Stimulated activated CD4-positive, alpha-beta T cell treated with anti-CD3 and anti-CD28 coated beads, Interleukin-4, amount 100 ng/mL, for 4 hours (primary cell): ENCODE measurements at places on chromosomes 5 and 9.

DNA sequence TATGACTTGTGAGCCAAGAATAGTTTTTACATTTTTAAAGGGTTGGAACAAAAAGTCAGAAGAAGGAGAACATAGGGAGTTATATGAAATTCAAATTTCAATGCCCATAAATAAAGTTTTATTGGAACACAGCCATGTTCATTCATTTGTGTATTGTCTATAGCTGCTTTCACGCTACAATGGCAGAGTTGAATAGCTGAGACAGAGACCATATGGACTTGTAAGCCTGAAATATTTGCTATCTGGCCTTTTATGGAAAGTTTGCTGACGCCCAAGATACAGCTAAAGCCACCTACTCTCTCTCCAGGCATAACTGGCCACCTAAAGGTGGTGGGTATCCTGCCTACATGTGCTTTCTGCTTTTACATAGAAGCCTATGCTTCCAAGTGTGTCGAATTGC, 10.9 kb downstream of the DAB2IP start:
- no peak for DNase-seq

- DNase-seq: no peak
Observed at GRCh38 chr5:16889972-16890519, 46.0 kb downstream of the MYO10 start.

DNA sequence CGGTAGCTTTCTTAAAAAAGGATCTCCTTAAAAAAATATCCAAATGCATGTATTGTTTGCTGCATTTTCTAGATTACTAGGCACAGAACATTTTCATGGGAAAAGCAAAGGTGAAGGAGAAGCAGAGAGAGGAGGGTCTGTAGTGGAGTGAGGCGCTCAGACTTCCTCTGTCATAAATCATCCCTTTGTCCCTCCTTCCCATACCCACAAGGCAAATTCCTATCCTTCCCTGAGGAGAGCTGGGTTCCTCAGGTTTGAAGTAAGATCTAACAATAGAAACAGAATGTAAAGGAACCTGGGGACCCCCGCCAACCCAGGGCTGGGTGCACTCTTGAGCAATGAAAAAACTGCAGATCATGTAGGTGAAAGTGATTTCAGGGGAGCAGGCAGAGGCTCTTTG, 149.2 kb upstream of the ANKH start:
- DNase-seq: no peak

- no peak for DNase-seq
Observed at GRCh38 chr5:36418152-36418979, 116.7 kb upstream of the RANBP3L start.

DNA sequence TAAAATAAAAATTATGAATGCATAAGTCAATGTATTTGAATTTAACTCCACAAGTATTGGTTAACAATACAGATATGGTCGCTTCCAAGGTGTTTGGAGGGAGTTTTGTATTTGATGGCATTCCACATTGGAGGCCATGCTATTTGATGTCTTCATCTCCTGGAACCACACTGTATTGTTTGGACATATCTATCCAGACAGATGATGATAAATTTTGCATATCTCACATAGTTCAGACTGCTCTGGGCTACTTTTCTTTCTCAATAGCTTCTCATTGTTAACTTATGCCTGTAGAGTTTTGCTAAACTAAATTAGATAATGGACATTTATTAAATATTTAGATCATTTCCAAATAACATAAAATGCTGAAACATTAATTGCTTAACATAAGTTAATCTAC, 58.0 kb downstream of the CDKN2A start:
- no peak for DNase-seq

GRCh38 chr9:5557606-5558587, 47.6 kb downstream of the PDCD1LG2 start:
- peak; percentile 35 for DNase-seq

DNA sequence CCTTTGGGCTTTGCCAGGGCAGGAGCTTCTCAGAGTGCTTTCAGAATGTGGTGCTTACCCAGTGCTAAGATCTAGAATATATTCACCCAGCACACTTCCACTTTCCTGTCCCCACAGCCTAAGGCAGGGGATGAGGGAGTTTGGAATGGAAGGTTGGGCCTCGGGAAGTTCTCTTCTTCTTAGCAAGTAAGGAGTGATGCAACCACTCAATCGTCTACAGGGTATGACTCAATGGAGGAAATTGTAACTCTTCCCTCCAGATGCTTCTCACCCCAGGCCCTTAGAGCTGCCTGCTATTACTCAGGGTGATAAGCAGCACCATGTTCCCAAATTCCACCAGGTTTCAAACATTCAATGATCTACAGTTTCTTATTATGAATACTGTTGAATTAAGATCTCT, 30.8 kb upstream of the AGGF1 start:
- DNase-seq: no peak

GRCh38 chr5:308672-309271, 12.7 kb upstream of the AHRR start:
- no peak for DNase-seq

GRCh38 chr5:42228279-42228678, 195.0 kb upstream of the GHR start:
- DNase-seq: no peak

- no peak for DNase-seq
Observed at GRCh38 chr9:100309992-100310391, 42.8 kb downstream of the TEX10 start.

- DNase-seq: no peak
Observed at GRCh38 chr5:115432691-115433090, 111.9 kb downstream of the FEM1C start.

DNA sequence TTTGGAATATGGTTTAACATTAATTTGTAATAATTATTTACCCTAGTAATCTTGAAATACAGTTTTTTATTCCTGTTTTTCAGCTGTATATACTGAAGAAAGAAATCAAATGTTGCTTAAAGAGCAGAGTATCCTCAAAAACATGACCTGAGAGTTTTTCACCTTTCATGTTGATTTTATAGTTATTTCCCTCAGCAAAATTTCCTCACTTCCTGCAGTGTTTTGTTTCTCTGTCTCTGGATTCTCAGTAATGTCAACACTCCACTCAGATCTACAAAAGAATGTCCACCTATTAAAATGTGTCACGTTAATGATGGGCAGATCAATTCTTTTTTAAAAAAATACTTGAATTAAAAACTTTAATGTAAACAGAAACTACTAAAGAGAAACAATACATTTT, 398.3 kb downstream of the ANXA1 start:
- no peak for DNase-seq

DNA sequence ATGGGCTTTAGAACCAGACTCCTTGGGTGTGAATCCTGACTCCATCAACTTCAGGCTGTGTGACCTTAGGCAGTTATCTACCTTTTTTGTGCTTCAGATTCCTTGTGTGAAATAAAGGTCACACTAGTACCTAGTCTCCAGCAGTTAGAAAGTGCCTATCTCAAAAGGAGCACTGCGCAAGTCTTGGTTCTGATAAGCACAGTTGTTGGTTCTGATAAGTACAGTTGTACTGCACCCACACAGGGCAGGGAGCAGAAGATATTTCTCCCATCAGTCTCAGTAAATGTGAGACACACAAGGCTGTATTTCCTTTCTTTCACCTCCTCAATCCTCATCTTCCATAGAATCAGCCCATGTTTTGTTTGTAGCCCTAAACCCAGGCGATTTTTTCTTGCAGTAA, 116.6 kb upstream of the DPYSL3 start:
- no peak for DNase-seq

DNA sequence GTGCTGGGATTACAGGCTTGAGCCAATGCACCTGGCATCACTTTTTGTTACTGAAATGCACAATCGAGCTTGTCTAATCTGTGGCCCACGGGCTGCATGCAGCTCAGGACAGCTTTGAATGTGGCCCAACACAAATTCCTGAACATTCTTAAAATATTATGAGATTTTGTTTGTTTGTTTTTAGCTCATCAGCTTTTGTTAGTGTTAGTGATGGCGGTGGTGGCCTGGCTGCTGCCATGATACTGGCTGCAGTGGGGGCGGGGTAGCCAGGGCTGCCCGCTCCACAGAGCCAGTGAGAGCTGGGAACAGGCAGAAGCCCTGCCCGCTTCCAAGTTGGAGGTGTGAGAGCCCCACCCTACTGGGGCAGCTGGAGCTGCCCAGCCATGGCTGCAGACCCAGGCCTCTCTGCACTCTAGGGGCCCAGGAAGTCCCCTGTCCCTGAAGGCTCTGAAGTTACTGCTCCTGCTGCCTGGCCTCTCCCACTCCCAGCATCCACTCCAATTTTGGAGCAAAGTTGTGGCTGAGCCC, 76.6 kb upstream of the SHB start:
- no peak for DNase-seq

DNA sequence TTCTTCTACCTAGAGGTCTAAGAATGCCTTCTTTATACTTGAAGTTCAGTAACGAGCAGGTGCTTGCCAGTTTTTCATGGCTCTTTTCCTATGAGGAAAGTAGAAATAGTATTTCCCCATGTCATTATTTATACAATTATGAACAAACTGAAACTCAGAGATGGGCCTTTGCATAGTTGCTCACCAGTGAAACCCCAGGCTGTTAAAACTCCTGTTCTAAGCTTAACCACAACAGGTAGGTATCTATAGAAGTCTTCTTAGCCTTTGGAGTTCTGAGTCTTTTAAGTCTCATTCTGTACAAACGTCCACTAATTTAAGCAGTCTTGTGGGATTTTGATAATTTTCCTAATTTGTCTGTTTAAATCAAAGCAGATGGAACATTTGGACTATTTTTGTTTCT, 90.1 kb downstream of the STARD4 start:
- no peak for DNase-seq

- DNase-seq: no peak
Observed at GRCh38 chr9:137880976-137881530, 3.5 kb downstream of the CACNA1B start.

DNA sequence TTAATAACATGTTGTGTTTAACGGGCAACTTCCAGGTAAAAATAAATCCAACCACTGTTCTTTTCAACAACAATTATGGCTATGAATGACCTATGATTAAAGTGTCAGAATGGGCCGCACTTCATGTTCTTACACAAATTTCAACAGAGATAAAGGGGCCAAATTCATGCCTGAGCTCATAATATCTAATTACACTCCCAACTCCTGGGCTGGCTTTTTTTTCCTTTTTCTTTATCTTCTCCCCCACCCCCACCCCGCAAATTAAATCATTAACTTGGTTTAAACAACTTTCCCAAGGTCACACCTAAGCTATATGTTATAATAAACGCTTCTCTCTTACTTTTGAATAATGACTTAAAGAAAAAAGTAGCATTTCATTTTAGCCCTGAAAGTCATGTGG, 25.8 kb downstream of the ZNF608 start:
- DNase-seq: no peak

DNA sequence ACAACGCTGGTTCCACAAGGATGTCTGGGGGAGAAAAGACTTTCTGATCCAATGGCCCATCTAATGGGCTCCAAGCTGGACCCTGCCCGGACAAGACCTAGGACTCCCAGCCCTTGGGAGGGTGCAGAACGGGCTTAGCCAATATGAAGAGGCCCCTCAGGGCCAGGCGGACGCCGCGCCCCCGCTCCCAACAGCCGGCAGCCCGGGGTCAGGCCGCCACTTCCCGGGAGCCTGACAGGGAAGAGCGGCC, 493 bp downstream of the P4HA2 start:
- no peak for DNase-seq

GRCh38 chr5:157456301-157456700, 3.7 kb upstream of the NIPAL4 start:
- no peak for DNase-seq

DNA sequence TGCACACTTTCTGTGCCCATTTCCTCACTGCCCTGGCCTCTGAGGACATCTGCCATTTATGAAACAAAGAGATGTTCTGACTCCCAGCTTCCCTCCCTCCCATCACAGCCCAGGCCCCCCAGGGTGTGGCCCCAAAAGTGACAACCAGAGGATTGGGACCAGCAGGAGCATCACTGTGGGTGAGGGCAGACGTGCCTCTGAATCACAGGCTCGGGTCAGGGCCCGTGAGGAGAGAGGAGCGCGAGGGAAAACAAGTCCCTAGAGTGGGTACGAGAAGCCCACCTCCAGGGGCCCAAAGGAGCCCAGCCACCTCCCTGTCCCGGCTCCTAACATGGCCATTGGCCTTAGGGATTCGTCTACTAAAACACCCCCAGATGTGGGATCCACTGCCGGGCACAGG, 138.0 kb upstream of the FSTL4 start:
- DNase-seq: no peak

DNA sequence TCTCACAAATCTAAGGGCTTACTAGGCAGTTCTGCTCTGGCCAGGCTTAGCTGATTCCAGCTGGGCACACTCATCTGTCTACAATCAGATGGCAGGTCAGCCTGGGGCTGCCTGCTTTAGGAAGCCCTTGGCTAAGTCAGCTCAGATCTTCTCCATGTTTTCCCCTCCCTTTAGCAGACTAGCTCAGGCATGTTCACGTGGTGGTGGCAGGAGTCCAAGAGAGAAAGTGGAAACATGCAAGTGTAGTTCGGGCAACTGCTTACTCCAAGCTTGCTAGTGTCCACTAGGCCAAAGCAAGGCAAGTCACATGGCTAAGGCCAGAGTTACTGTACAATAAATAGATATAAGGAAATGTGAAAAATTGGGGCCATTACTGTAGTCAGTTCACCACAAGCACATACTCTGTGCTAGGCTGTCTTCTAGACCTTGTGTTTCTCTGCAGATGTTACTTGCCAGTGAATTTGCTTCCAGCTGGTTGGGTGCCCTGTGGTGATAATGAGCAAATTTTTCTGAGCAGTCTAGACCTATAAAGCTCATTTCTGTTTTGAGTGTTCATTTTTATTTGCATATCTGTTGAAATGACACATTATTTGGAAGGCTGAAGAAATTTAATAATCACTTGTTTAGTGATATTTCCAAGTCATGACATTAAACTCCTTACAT, 38.3 kb downstream of the RECK start:
- no peak for DNase-seq

- DNase-seq: no peak
Observed at GRCh38 chr9:133973111-133973790, 18.9 kb downstream of the VAV2 start.

DNA sequence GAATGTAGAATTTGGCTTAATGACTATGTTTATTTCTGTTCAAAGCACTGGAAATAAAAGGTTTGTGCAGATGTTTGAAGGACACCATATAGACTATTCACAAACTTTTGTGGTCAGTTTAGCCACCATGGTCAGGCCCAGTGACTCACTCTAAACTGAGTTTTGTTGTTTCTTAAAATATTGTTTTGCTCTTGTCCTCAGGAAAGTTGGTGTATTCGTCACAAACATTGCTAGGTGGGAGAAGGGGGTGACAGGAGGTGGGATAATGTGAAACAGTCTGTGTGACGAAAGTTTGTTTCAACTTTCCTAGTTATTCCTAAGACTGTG, 35.0 kb upstream of the LIFR start:
- DNase-seq: no peak

DNA sequence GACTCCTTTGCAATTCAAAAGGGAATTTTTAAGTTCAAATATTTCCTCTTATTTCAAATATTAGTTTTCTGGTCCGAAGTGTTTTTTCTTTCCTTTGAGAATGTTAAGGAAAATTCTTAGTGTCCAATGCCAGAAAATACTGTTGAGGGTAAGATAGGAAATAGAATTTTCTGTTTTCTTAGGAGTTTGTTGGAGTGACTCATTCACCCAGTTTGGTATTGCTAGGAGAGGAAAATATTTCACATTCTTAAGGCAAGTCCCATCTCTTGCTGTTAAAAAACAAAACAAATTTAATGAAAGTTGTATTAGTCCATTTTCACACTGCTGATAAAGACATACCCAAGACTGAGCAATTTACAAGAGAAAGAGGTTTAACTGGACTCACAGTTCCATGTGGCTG, 349.2 kb upstream of the ADAMTSL1 start:
- no peak for DNase-seq

- DNase-seq: no peak
Observed at GRCh38 chr5:73446631-73447529, 1.7 kb downstream of the FOXD1 start.
